Type B pancreatic cell (in vitro differentiated cells): ENCODE measurements at places on chromosomes 7 and 10. TPM values are rescaled to one million over a fixed set of nuclear protein-coding genes. Genes with fewer than 3 reads are reported as not detected.

GRCh38 chr7:159026271-159027055 is 118.2 kb downstream of the VIPR2 start:
- peak; percentile 65 for DNase-seq
- no peak overlapping the region for H3K4me3 ChIP-seq

GRCh38 chr10:78861529-78862327 is 207.0 kb upstream of the ZMIZ1 start:
- no peaks in the 10 kb centered on the region for H3K36me3 ChIP-seq
- H3K27me3 ChIP-seq, result peaks cover 15% of the 10 kb centered on the region
- DNase-seq, result peak; percentile 62

GRCh38 chr10:48598243-48598935 is 6.5 kb downstream of the ARHGAP22 start:
- H3K4me1 ChIP-seq, result peaks cover 4% of the 10 kb centered on the region
- no peak overlapping the region for H3K4me3 ChIP-seq
- peaks cover 27% of the 10 kb centered on the region for H3K27me3 ChIP-seq
- H3K27ac ChIP-seq, result no peak overlapping the region

GRCh38 chr10:100912605-100913469 is at the start of gene SLF2:
Gene SLF2 (plus strand): TSS chr10:100912963. CDS start chr10:100913111, 148 bp downstream.
- H3K4me3 ChIP-seq, result peak within 1 kb of the TSS; percentile 99
- no peaks in the 10 kb centered on the region for H3K27me3 ChIP-seq
- peaks cover 9% of the 10 kb centered on the region for H3K36me3 ChIP-seq
- DNase-seq, result peak; percentile 92

DNA sequence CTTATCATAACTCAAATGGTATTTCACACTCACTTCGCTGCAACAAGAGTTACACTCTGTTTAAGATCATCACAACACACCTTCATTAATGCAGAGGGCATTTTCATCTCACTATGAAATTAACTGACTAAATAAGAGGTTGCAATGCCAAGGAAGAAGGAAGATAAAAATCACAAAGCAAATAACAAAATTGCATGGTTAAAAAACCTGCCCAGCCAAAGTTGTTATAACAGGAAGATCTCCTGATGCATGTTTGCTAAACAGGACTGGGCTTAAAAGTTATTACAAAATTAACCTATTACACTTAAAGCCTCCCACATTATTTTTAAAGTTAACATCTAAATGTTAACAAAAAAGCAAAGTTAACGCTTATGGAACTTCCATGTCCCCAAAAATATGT is 11.8 kb downstream of the FAM13C start:
- H3K36me3 ChIP-seq, result peaks cover 25% of the 10 kb centered on the region
- no peak for DNase-seq
- no peak overlapping the region for H3K27ac ChIP-seq
- H3K4me3 ChIP-seq, result no peak overlapping the region
- no peaks in the 10 kb centered on the region for H3K4me1 ChIP-seq
- H3K27me3 ChIP-seq, result no peaks in the 10 kb centered on the region

DNA sequence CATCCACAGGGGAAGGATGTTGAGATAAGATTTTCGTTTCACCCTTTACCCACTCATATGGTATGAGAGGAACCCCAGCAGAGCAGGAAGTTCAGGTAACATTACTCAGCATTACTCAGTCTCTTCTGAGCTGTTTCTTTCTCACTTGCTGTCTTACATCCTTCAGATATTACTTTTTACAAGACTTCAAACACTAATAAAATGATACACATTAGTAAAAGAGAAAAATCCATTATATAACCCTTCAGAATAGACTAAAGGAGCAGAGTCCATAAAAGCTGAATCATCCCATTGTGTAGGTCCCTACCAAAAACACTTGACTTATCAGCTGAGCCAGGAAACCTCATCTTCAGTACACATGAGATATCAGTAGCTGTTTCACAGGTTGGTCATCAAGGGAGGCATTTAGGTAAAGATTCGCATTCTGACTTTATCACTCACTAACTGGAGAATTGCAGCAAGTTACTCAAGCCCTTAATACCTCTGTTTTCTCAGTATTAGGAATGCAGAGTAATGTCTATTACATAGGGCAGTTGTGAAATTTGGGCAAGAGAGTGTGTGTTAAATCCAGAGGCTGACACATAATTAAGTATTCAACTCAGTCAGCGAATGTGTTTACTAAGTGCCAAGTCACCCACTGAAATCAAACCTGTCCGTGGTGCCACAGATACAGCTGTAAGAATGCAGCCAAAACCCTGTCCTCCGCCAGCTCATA is 44.7 kb downstream of the KLF6 start:
- H3K4me3 ChIP-seq, result no peak overlapping the region
- H3K4me1 ChIP-seq, result peaks cover 1% of the 10 kb centered on the region
- DNase-seq, result no peak
- H3K27me3 ChIP-seq, result no peaks in the 10 kb centered on the region
- H3K27ac ChIP-seq, result no peak overlapping the region
- H3K36me3 ChIP-seq, result no peaks in the 10 kb centered on the region

DNA sequence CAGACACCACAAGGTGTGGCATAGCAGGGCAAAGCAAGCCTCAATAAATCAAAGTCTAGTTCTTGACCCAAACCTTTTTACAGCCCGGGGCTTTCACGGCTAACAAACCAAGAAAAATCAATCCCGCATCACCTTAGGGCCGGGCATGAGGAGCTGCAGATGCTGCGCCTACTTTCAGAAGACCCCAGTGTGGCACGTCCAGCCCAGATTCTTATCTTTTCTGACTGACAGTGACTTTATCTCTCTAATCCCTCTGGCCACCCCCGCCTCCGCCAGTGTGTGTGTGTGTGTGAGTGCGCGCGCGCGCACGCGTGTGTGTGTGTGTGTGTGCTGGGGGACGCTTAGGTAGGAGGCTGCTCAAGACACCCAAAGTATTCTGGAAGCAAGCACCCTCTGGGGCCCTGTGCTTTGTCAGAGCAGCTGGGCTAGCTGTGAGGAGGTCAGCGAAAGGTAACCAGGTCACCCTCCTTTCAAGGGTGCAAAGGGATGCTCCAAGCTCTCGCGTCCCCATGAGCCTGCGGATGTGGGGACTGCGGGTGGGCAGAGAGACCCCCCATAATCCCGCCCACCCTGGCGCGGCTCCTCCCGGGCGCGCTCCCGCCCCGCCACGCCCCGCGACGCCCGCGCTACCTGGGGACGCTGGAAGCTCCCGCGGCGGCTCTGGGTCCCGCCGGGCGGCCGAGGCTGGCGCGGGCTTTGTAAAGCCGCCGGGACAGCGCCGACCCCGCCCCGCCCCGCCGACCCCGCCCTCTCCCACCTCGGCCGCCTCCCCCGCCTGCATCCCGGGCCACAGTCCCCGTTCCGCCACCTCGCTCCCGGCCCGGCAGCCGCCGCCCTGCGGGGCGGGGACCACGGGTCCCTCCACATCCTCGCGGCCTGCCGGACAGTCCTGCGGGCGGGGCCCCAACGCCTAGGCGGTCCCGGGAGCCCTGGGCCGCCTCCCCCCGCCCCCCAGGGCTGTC is 57.1 kb upstream of the RHOBTB1 start:
- peaks cover 2% of the 10 kb centered on the region for H3K36me3 ChIP-seq
- H3K4me1 ChIP-seq, result peaks cover 10% of the 10 kb centered on the region
- DNase-seq, result peak; percentile 69
- peak overlapping the region; percentile 92 for H3K4me3 ChIP-seq
- peaks cover 30% of the 10 kb centered on the region for H3K27me3 ChIP-seq

- no peak overlapping the region for H3K27ac ChIP-seq
- no peaks in the 10 kb centered on the region for H3K27me3 ChIP-seq
Measured at GRCh38 chr7:73539709-73540108, 17.6 kb upstream of the BAZ1B start.

- H3K27me3 ChIP-seq, result no peaks in the 10 kb centered on the region
- H3K4me1 ChIP-seq, result peaks cover 23% of the 10 kb centered on the region
- H3K4me3 ChIP-seq, result no peak overlapping the region
- DNase-seq, result no peak
- peaks cover 20% of the 10 kb centered on the region for H3K36me3 ChIP-seq
- peak overlapping the region; percentile 18 for H3K27ac ChIP-seq
Measured at GRCh38 chr10:15316871-15317464, 54.1 kb downstream of the FAM171A1 start.

- no peak for DNase-seq
- H3K36me3 ChIP-seq, result no peaks in the 10 kb centered on the region
- H3K27ac ChIP-seq, result no peak overlapping the region
- H3K27me3 ChIP-seq, result no peaks in the 10 kb centered on the region
- no peaks in the 10 kb centered on the region for H3K4me1 ChIP-seq
- H3K4me3 ChIP-seq, result no peak overlapping the region
Measured at GRCh38 chr7:17090751-17091150, 207.7 kb upstream of the AHR start.

GRCh38 chr10:35211390-35211789 is 84.7 kb downstream of the CREM start:
- DNase-seq, result no peak
- H3K36me3 ChIP-seq, result peaks cover 7% of the 10 kb centered on the region
- peaks cover 13% of the 10 kb centered on the region for H3K4me1 ChIP-seq
- H3K27me3 ChIP-seq, result no peaks in the 10 kb centered on the region
- H3K4me3 ChIP-seq, result no peak overlapping the region

GRCh38 chr10:86803156-86803555 is 46.7 kb downstream of the BMPR1A start:
- peaks cover 16% of the 10 kb centered on the region for H3K36me3 ChIP-seq
- no peak overlapping the region for H3K27ac ChIP-seq
- no peaks in the 10 kb centered on the region for H3K27me3 ChIP-seq
- H3K4me1 ChIP-seq, result peaks cover 36% of the 10 kb centered on the region
- DNase-seq, result no peak

DNA sequence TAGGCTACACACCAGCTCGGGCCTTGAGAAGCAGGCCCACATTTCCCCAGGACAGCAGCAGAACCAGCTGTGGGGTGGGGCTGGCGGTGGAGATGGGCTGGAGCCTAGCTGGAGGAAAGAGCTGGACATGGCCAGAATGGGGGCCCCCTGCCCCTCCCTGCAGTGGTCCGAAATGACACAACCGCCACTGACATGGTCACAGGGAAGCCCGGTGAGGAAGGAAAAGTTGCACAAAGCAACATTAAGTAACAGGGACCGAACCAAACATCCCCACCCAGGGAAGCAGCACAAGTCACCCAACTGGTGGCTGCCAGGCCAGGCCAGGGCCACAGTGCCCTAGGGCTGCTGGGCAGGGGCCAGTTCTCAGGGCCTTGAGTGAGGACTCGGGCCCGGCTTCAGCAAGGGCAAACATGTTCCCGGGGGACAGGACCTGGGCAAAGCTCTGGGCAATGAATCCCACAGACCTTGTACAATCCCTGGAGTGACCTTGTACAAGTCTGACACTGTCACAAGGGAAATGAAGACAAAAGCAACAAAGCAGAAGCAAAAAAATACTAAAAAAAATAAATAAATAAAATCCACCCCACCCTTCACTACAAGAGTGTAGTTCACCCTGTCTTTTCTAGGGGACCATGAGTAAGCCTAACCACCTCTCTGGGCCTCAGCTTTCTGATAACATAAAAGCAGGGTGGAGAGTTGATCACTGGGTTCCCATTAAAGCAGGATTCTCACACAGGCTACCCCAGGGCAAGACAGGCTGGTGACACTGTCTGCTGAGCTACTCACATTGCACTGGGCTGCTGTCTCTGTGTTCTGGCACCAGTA is 33.0 kb downstream of the PSAP start:
- no peak overlapping the region for H3K4me3 ChIP-seq
- no peak for DNase-seq
- no peak overlapping the region for H3K27ac ChIP-seq
- H3K27me3 ChIP-seq, result no peaks in the 10 kb centered on the region

DNA sequence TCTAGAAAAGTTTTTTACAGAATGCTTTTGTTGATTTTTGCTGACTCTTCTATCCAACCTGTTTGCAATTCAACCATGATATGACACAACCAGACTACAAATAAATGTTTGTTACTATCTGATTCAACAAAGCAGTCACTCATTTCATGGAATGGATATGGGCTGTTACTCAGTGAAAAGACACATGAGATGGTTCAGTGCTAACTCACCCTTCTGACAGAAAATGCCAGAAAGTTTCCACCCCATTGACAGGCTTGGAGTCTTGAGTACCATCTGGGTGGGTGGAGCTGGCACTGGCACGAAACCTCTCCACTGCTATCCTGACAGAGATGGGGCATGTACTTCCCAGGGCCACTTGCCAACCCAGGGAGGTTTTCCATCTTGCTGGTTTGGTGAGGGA is 39.5 kb downstream of the RBM28 start:
- peaks cover 1% of the 10 kb centered on the region for H3K4me1 ChIP-seq
- H3K27me3 ChIP-seq, result no peaks in the 10 kb centered on the region
- H3K36me3 ChIP-seq, result peaks cover 34% of the 10 kb centered on the region
- H3K4me3 ChIP-seq, result no peak overlapping the region
- DNase-seq, result no peak

- H3K27ac ChIP-seq, result peak overlapping the region; percentile 91
- H3K4me3 ChIP-seq, result peak overlapping the region; percentile 93
- peaks cover 8% of the 10 kb centered on the region for H3K27me3 ChIP-seq
- DNase-seq, result no peak
- H3K4me1 ChIP-seq, result peaks cover 18% of the 10 kb centered on the region
- peaks cover 4% of the 10 kb centered on the region for H3K36me3 ChIP-seq
Measured at GRCh38 chr7:73556208-73557107, 1.0 kb downstream of the BCL7B start.

DNA sequence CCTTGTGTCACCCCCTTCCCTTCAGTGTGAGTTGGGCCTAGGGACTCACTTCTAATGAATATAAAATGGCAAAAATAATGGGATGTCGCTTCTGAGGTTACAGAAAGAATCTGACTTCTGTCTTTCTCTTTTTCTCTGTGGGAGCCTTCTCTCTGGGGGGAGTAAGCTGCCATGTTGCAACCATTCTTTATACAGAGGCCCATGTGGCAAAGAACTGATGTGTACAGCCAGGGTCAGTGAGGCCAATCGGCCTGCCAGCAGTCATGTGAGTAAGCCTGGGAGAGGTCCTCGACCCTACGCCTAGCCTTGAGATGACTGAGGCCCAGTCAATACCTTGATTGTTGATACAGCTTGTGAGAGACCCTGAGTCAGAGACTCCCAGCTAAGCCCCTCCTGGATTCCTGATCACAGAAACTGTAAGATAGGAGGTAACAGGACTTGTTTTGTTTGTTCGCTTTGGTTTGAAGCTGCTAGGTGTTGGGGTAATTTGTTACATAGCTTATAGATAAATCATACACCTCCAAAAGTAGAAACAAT is 1.7 kb downstream of the TCAF1 start:
- H3K27me3 ChIP-seq, result no peaks in the 10 kb centered on the region
- H3K36me3 ChIP-seq, result peaks cover 4% of the 10 kb centered on the region
- no peak for DNase-seq
- peak overlapping the region; percentile 91 for H3K27ac ChIP-seq
- peaks cover 22% of the 10 kb centered on the region for H3K4me1 ChIP-seq

- DNase-seq, result no peak
- no peak overlapping the region for H3K4me3 ChIP-seq
- H3K27ac ChIP-seq, result no peak overlapping the region
- H3K36me3 ChIP-seq, result no peaks in the 10 kb centered on the region
Measured at GRCh38 chr10:125201108-125201524, 40.8 kb upstream of the CTBP2 start.

GRCh38 chr7:151025924-151026671 is 1.8 kb upstream of the ATG9B start:
- peak overlapping the region; percentile 94 for H3K4me3 ChIP-seq
- peaks cover 22% of the 10 kb centered on the region for H3K4me1 ChIP-seq
- DNase-seq, result no peak

- H3K36me3 ChIP-seq, result peaks cover 17% of the 10 kb centered on the region
- no peaks in the 10 kb centered on the region for H3K27me3 ChIP-seq
- peaks cover 15% of the 10 kb centered on the region for H3K4me1 ChIP-seq
- no peak overlapping the region for H3K4me3 ChIP-seq
Measured at GRCh38 chr10:102815790-102816549, 21.2 kb downstream of the CYP17A1 start.

PRTFDC1 gene
- total RNA-seq, result 12.4 and 22.9 TPM in 2 replicates

SLC16A9 gene
- total RNA-seq, result 10.0 and 18.2 TPM in 2 replicates

ADAP1 gene
- 15.7 and 18.1 TPM in 2 replicates for total RNA-seq

CPA4 gene
- total RNA-seq, result 7.4 and 17.4 TPM in 2 replicates

PNLIPRP2 gene
- 0.69 and 1.2 TPM in 2 replicates for total RNA-seq

UBN2 gene
- total RNA-seq, result 26.3 and 31.7 TPM in 2 replicates

ANKRD61 gene
- 0.31 TPM in 1 of 2 replicates, not detected in the other for total RNA-seq

PMS2 gene
- total RNA-seq, result 20.6 and 22.6 TPM in 2 replicates

GDF10 gene
- 0.57 and 46.8 TPM in 2 replicates for total RNA-seq
